ENCODE measurements at places on chromosomes 6 and 20.

DNA sequence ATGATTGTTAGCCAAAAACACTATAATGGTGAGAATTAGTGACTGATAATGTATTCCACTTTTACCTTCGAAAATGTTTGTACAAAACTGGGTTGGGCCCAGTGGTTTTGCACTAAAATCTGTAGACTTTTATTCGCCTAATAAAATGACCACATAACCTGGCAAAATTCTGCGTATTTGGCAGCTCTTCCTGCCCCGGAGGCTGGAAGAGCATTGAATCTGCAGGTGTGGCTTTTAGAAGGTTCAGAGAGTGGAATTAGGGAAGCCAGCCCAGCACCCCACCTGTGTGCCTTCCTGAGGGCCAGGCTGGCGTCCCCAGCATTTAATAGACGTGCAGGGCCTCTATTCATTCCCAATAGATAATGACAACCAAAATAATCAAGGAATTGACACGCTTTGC lies 256.7 kb downstream of the UST start:
- no peak for DNase-seq

DNA sequence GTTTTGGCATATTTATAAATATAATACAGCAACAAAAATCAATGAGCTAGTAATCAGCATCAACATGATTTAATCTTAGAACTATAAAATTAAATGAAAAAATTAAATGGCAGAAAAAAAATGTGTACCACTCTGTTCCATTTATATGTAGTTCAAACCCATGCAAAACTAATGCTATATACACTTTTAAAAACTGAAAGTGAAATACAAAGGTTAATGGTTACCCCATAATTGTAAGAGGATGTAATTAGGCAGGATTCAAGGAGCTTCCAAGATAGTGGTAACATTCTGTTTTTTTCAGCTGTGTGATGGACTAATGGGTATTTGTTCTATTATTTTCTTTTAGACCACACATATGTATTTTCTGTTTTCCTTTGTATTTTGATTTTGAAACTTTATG lies 492.1 kb downstream of the UTRN start:
- DNase-seq = no peak

- no peak for DNase-seq
Measured at GRCh38 chr6:3058957-3059356, 9.3 kb upstream of the RIPK1 start.

DNA sequence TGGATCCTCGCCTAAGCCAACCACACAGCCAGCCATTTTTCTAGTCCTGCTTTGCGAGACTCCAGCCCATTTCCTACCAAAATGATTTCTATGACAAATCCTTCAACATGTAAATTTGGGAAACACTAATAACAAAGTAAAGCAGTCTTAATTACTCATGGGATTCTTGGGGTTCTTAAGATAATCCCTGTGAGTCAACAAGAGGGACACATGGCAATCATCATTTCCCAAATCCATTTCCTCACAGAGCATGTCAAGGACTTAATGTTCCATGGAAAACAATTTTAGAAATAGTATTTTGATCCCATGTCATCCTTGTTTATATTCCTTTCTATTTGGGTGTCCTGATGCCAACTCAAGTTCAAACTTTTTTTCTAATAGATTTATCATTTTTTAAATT lies 322.7 kb upstream of the NOX3 start:
- no peak for DNase-seq

DNA sequence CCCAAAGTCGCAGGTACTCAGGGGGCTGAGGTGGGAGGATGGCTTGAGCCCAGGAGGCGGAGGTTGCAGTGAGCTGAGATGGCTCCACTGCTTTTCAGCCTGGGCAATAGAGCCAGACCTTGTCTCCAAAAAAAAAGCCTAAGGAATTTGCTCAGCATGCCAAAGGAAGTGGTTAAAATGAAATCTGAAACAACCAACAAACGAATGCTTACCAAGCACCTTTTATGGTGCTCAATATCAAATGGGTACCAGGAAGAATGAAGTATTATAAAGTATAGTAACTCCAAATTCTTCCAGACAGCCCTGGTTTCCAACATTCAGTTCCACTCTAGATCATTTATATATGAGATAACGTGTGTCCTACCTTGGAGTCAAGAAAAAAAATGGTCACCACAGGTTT lies 14.0 kb downstream of the GMDS start:
- no peak for DNase-seq

DNA sequence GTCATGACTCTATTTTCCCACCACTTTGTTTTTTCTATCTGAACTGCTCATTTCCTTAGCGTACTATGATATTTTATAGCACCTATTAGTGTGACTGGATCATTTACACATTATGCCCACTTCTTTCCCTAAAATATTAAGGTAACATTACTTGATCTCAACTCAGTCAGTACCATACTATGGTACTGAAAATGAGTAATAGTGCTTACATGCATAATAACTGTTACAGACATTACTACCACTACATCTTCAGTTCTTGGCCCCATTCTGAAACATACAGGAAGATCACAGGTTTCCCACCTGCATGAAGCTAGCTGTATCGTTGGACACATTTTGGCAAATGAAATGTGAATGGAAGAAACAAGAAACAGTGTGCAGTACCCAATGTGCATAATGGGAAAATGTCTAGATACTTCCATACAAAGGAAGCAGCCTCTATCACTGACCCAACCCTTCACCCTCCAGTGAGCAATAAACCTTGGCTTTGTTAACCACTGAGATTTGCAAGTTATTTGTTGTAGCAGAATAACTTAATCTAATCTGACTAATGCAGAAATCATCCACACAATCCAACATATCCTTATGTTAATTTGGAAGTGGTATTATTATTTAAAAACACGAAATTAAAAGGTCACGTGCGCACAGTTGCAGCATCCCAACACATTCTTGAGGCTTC lies 108.6 kb upstream of the DOK5 start:
- no peak for DNase-seq

GRCh38 chr20:23010096-23010495 lies 25.0 kb upstream of the SSTR4 start:
- DNase-seq = no peak

GRCh38 chr20:55469074-55469473 lies 536.2 kb downstream of the CBLN4 start:
- DNase-seq = no peak

DNA sequence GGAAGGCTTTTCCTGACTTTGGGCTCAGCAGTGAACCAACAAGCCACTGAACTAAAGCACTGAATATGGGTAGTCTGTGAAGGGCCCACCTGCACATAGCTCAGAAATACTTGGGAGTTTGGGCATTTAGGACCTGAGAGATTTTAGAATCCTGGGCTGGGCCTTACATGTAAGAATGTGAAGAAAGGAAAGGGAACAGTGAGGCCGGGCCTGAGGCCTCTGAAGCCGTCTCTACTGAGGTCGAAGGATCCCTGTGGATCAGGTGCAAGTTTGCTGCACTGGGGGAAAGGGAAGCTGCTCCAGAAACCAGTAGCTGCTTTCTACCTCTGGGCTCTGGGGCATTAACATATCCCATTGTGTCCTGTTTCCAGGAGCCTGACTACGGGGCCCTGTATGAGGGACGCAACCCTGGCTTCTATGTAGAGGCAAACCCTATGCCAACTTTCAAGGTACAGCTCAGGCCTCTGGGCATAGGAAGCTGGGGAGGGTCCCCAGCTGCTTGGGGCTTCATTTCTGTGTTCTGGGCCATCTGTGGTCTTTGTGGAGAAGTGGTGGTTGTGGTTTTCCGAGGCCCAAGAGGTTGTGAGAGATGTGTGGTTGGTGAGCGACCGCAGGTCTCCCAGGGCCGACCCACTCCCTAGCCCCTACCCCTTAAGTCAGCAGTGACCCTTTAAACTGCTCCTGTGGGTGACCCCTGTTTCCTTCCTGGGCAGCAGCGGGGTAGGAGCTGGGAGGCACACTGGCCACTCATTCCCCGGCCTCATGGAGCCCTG lies 30.3 kb downstream of the PLCG1 start:
- DNase-seq = no peak

GRCh38 chr6:23455754-23456153 lies 670.3 kb upstream of the NRSN1 start:
- no peak for DNase-seq

DNA sequence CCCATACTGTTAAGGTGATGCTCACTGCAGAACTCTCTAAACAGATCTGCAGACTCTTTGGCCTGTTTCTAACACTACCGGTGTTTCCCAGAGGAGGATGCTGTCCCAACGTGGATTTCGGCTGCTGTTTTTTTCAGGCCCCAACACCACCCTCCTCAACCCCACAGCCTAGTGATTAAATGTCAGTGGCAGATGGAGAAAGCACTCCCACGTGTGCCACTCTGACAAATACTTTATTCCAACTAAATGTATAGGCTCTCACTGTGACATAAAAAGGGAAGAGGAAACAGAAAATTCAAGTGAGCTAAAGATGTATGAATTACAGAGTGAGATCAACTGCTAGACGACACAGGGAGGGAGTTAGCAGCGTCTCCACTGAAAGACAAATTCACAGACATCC lies 3.6 kb downstream of the TBC1D20 start:
- DNase-seq = no peak

DNA sequence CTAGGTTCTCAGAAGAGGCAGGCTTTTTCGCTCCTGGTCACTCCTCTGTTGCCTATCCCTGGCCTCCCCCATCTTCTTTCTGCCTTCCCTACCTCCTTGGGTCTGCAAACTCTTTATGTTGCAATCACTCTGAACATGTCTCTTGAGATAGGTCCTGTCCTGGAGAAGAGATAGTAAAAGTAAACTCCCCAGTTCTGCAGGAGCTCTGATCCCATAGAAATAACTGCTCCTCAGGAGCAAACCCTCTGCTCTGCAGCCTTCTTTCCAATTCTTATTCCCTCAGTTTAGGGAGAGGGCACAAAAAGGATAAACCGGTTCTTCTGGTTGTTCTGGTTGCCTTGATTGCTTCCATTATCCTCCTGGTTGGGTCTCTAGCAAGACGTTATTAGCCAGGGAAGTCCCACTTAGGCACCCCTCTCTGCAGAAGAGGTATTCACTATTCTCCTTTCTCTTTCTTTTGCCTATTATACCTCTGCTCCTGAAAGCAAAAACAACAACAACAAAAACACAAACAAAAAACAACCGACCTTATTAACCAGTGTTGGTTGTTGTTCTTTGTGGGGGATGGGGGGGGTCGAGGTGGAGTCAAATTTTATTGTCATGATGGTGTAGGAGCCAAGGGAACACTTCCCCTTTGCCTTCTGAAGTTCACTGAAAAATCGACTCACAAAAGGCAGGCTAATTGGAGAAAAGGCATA lies 973 bp downstream of the TRIM38 start:
- DNase-seq = no peak

GRCh38 chr6:161130967-161131766 lies 139.6 kb downstream of the MAP3K4 start:
- no peak for DNase-seq

DNA sequence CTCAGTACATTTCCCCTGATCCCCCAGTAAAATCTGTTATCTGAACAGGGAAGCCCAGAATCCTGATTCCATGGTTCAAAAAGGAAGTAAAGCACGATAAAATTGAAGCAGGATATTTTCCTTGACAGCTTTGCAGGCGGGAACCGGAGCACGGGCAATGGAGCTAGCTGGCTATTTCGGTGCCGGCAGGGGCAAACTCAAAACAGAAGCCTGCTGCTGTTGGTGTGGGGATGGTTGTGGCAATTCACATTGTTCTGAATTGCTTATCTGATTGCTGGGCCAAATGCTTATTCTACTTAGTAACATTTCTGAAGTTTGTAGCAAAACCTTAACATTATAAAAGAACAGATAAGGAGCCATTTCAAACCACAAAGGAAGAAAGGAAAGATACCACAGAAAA lies 172.4 kb downstream of the MMS22L start:
- DNase-seq = no peak

Data from AG09309 (cell line).